ENCODE measurements at places on chromosomes 1 and 21.

- no peak for DNase-seq
These were observed 5.7 kb upstream of the UBE4B start for GRCh38 chr1:10027027-10027426.

- DNase-seq, result peak; percentile 71
These were observed 90.8 kb downstream of the DDAH1 start for GRCh38 chr1:85374160-85374559.

- DNase-seq, result no peak
These were observed 96.6 kb downstream of the FGGY start for GRCh38 chr1:59393211-59394180.

DNA sequence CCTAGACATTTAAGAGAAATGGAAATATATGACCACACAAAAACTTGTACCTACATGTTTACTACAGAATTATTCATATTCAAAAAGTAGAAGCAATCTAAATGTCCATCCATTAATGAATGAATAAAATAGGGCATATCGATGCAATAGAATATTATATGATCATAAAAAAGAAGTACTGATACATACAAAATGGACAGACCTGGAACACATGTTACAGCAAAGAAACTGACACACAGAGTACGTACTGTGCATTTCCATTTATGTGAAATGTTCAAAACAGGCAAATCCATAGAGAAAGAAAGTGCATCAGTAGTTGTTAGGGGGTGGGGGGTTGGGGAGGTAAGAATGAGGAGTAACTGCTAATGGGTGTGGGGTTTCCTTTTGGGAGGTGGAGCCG, 39.2 kb downstream of the B3GALNT2 start:
- DNase-seq, result no peak

- DNase-seq, result no peak
These were observed 98.0 kb upstream of the HP1BP3 start for GRCh38 chr1:20885121-20885520.

DNA sequence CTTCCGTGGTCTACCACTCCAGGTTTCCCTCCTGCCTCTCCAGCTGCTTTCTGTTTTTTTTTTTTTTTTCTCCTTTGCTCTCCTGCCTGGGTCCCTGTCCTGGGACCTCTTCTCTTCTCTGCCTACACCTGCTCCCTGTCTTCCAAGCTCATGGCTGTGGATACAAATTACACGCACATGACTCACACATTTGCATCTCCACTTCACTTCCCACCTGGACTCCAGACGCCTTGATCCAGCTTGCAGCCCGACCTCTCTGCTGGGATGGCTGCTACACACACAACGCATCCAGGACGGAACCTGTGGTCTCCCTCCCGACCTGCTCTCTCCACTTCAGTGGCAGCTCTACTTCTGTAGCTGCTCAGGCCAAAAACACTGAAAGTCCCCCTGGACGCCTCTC, 44.4 kb upstream of the B3GALT5 start:
- peak; percentile 4 for DNase-seq

DNA sequence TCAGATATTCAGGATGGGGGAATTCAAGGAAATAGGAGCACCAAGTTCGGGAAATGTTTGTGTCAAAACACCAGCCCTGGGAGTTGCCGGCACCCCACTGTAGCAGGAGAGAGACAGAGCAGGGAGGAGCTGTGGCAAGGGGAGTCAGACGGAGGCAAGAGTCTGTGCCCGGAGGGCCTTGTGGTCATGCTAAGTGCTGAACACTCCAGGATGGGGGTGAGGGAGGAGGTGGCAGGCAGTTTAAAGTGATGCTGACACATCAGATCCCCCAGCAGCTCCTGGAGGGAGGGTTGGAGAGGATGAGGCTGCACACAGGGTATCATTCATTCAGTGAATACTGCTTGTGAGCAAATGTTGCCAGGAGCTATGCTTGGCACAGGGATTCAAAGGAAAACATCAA, 150.3 kb upstream of the ETV3 start:
- no peak for DNase-seq

- DNase-seq, result no peak
These were observed 12.5 kb downstream of the SDC3 start for GRCh38 chr1:30895944-30896660.

DNA sequence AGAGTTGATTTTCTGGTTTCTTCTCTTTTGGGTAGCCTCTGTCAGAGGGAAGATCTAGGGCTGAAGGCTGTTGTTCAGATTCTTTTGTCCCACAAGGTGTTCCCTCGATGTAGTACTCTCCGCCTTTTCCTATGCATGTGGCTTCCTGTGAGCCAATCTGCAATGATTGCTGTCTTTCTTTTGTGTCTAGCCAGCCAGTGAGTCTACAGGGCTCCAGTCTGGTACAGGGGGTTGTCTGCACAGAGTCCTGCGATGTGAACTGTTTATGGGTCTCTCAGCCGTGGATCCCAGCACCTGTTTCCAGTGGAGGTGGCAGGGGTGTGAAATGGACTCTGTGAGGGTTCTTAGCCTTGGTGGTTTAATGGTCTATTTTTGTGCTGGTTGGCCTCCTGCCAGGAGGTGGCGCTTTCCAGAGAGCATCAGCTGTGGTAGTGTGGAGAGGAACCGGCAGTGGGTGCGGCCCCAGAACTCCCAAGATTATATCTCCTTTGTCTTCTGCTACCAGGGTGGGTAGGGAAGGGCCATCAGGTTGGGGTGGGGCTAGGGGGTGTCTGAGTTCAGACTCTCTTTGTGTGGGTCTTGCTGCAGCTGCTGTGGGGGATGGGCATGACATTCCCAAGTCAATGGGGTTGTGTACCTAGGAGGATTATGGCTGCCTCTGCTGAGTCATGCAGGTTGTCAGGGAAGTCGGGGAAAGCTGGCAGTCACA, 81.3 kb upstream of the C21orf91 start:
- DNase-seq, result no peak

- DNase-seq, result no peak
These were observed 2.3 kb downstream of the FGR start for GRCh38 chr1:27632387-27633297.

DNA sequence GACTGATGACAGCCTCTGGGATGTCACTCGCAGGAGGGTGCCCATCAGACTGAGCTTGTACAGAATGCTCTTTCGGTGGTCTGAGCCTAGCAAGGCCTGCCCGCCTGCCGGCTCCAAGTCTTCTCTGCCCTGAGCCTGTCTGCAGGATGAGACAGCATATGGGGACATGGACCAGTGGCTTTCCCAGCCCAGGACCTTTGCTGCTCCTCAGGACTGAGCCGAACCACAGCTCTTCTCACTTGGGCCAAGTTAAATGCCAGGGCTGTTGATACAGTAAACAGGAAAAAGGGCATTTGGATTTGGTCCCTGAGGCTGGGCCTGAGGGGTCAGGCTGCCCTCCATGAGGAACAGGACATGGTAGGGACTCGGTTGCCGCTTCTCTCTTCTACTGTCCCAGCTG, 64.3 kb upstream of the EPS8L3 start:
- no peak for DNase-seq

DNA sequence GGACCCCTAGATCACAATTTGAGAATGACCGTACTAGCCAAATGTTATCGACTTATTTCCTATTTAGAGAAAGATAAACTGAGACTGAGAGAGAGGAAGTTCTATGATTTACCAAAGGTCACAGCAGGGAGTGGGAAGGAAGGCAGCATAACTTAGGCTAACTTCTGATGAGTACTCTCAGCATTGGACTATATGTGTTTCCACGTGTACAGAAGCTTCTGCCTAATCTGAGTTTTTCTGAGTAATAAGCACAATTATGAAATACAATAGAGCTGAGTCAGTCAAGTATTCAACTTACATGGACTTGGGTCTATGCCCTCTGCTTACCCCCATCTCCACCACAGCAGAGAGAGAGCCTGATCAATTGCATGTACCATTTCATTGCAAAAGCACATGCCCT, 88.1 kb upstream of the HIVEP3 start:
- peak; percentile 56 for DNase-seq

- no peak for DNase-seq
These were observed 4.8 kb upstream of the MMEL1 start for GRCh38 chr1:2637442-2638145.

DNA sequence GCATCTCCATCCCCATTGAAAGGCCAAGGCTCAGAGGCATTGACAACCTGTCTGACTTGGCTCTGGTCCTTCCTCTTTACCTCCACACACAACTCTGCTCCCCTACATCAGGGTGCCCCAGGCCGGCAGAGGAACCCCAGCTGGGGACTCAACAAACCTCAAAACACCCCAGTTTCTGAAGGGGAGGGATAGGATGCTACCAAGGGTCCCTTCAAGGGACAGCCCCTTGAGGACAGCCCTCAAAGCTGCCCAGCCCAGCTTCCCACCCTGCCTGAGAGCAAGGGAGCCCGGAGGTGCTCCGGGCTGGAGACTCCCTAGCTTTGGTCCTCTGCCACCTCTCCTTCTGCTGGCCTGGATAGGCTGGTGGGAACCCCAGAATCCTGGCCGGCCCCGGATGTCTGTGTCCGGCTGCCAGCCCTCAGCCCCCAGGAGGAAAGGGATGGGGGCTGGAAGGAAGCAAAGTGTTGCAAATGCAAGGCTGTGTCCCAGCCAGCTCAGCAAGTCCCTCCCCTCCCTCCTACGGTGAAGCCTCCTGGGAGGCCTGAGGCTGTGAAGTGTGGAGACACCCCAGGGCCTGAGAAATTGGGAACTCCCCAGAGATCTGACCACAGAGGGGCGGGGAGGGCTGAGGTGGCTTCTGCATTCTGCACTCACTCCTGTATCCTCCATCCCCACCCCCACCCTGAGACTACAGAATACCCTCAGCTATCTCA, 1.1 kb upstream of the MARCKSL1 start:
- peak; percentile 30 for DNase-seq

GRCh38 chr1:163191301-163191700, 11.4 kb downstream of the RGS5 start:
- no peak for DNase-seq

DNA sequence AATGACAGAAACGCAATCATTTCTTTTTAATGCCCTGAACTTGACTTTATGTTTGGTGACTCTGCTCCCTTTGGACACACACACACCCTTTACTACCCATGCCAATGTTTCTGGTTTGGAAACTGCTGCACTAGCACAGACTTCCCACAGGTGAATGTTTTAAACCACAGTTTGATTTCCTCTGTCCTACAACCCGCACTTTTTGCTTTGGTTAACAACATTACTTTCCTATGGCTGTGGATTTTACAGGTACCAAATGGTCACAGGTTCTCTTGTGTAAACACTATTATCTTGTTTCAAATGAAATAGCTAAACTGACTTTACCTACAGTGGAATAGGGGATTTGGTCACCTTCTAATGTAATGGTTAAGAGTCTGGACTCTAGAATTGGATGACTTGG, 51.5 kb upstream of the ZNF644 start:
- no peak for DNase-seq

- DNase-seq, result peak; percentile 78
These were observed 35.8 kb downstream of the PLEKHA6 start for GRCh38 chr1:204323887-204324286.

DNA sequence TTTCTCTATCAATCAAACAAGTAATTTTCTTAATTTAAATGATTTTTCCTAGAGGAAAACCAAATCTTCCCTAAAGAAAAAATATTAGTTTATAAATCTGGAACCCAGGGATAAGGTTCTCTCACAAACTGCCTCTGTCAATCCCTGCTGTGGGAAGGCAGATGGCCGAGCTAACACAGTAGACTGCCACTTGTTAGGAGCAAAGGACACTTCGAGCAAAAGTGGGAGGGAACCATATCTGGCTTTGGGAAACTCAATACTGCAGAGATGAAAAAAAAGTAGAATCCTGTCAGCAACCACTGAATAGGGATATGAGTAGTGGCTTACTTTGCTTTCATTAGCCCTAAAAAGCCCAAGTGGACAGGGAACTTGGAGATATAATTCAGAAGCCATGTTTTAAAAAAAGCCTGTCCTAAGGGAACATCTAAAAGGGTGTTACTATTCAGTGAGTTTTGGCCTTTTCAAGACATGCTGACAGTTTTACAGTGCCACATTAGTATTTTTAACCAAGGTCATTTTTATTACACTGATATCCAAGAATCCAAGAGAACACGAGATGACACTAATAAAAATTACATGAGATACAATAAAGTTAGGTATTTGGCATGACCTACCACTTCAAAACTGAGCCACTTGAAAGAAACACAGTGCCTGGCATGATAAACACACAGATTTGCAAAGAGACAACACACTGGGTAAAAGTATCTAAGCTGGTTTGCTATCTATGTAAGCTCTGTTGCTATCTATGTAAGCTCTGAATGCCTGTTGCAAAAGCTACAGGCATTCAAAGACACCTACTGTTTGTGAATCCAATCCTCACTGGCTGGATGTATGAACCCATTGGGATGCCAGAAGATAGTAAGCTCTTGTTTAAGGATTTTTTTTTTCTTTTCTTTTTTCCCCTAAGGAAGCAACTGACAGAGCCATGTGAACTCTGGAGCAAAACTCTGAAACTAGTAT, 21.4 kb downstream of the TEX38 start:
- no peak for DNase-seq

DNA sequence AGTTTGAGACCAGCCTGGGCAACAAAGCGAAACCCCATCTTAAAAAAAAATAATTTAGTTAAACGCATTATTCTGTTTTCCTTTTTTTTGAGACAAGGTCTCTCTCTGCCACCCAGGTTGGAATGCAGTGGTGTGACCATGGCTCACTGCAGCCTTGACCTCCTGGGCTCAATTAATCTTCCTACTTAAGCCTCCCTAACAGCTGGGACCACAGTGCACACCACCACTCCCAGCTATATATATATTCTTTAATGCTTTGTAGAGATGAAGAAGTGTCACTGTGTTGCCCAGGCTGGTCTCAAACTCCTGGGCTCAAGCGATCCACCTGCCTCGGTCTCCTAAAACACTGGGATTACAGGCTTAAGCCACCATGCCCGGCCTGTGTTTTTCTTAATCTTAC, 7.7 kb upstream of the KLF17 start:
- DNase-seq, result no peak

DNA sequence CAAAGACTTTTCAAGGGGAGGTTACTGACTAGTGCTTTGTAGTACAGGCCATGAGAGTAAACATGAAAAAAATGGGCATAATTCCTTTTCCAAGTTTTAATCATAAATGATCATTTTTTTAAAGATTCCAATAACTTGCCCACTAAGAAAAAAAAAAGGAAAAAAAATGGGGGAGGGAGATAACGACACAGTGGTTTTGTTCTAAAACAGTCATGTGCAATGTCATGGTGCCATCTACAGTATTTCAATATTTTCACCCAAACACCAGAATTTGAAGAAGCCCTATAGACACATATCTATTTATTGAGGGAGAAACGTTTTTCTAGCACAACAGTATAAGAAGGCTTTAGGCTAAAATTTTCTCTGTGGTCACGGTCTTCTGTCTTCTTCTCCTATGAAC, 250.2 kb downstream of the LTN1 start:
- DNase-seq, result peak; percentile 48

DNA sequence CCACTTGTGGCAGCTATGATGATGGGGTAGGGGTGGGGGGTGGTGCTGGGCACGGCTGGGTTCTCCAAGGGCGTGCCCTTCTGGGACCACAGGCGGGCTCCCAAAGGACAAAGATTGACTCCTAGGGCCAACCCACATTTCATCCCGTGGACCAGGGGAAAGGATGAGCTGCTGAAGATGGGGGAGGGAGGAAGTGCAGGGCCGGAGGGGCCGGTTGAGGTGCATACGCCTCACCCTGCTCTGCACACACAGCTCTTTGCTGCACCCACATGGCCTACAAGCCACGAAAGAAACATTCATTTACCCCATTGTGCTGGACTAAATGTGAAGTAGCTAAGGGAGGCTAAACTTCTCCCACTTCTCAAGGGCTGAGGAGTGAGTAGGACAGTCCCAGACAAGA, 34.2 kb upstream of the GNPAT start:
- DNase-seq, result no peak

GRCh38 chr1:240701412-240701811, 89.5 kb upstream of the GREM2 start:
- DNase-seq, result no peak
